ENCODE measurements at places on chromosomes 5 and 9.

DNA sequence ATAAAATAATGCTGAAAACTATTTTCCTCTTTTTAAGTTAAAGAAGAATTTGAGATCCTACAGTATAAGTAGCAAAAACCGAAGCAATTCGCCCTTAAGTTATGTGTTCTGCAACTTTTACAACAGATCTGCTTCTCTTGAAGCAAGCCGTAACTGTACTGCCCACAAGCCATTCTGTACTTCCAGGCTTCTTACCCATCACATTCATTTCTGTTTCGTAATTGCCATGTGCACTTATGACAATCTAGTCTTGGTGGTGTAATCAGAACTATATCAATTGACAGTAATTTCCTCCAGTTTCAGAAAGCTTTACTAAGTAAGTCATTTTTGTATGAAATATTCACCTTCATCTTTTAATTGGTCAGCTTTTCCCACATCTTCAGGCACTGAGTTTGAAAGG is 13.8 kb downstream of the SGTB start:
- no peak for DNase-seq

- DNase-seq, result no peak
These were observed 40.0 kb downstream of the AUH start for GRCh38 chr9:91321691-91322090.

- no peak for DNase-seq
These were observed 664 bp upstream of the RAB3C start for GRCh38 chr5:58582019-58582802.

GRCh38 chr9:136754059-136754572 is 3.9 kb downstream of the LCN8 start:
- no peak for DNase-seq

DNA sequence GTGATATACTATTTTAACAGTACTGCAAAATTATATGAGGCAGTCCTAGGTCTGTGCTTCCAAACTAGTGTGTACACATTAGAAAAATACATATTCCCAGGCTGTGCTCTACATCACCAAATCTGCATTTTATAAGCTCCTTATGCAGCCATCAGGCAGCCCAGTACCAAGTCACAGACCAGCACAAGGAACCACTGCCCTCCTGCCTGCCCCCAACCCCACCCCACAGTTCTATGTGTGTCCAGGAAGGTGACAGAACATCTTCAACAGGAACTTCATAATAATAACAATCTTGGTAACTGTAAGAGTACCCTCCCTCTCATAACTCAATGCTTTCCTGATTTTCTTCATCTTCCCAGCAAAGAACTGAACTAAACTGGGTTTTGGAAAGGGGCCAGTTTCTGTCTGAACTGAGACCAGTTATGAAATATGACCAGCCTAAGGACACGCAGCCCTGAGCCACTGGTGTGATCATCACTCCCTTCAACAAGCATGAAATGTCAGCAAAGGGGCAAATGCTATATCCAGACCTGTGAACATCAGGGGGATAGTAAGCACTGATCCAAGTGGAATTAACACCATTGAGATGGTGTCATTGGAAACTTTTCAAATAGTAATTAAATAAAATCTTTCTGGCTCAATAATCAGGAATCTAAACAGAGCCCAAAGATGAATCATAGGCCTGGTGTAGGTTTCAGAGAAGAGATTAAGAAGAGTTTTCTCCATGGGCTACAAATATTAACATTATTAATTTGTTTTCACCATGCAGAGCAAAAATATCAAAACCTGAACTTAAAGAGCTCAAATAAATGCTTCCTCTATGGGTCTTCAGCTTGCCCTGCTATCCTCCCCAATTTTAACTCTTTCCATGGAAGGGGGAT is 82.1 kb downstream of the DPYSL3 start:
- DNase-seq, result no peak

- no peak for DNase-seq
These were observed 59.1 kb upstream of the IER5L start for GRCh38 chr9:129237164-129237611.

DNA sequence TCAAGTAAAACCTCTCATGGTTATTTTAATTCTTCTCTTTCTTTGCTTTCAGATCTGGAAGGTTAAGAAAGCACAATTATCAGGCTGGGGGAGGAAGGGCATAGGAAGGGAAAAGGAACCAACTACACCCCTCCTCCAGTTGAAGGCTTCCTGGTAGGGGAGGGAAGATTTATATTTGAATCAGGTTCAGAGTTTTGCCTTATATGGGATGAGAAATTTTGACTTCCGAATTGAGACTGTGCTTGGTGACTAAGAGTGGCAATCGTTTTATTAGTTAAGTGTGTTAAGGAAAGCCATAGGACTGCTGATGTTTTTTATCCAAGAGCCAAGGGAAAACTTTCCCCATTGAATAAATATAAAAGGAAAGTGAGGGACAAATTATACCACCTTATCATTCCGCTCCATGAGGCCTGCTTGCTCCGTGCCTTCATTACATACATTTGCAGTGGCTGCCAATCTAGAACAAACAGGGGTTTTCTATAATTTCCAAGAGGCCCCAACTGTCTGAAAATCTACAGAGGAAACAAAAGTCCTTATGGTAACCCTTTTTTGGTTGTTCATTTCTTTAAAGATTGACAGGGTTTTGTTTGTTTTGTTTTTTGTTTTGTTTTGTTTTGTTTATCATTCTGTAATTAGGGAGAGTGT is 115.7 kb upstream of the EPB41L4A start:
- DNase-seq, result no peak

DNA sequence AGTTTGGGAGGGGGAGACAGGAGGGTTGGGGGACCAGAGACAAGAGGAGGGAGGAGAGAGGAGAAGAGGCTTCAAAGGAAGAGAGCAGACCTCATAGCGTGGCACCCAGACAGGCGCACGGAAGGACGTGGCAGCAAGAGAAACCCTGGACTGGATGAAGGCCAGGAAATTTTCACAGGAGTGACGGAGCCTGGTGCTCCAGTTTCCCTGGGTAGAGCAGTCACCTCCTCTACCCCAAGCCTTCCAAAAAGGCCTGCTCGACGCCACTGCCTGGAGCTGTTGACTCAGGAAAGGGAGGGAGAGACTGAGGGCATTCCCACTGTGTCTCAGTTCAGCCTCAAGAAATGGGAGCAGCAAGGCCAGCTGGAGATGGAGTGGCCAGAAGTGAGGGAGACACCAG is 19.3 kb downstream of the AK8 start:
- DNase-seq, result no peak

GRCh38 chr9:75228893-75229292 is 140.6 kb downstream of the OSTF1 start:
- no peak for DNase-seq

DNA sequence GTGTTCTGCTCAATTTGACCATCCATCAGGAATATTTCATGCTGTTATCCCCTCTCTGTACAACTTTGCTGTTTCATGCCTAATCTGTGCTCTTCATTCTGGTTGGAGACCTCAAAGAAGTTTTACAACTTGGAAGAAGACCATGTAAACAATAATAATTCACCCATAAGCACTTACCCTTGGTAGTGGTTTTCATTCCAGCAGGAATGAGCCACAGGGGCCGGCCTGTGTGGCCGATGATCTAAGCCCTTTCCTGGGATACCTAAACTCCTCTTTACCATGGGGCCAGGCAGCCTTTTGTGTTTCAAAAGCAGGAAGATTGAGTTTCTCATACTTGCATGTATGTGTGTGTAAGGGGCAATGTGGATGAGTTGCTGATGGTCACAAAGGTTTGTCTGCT is 165.0 kb downstream of the FGF1 start:
- no peak for DNase-seq

GRCh38 chr5:15757103-15757502 is 257.1 kb downstream of the FBXL7 start:
- no peak for DNase-seq

- DNase-seq, result no peak
These were observed 45.7 kb upstream of the PTGS1 start for GRCh38 chr9:122325124-122325523.

DNA sequence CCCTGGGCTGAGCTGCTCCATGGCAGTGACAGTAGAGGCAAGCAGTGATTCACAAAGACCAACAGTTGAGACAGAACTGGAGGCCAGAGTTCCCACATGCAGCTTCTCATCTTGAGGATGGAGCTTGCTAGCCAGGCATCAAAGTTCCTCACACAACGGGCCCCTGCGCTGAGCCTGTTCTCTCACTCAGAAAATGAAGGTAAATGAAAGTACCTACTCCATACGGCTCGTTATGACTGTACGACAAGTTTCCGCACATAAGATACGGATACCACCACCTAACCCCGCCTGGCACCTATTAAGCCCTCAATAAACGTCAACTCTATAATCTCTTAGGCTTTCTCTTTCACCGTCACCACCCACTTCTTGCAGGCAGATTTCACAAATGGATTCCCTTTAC is 12.9 kb downstream of the NOL6 start:
- DNase-seq, result no peak

GRCh38 chr5:166031926-166032325 is 2259.5 kb upstream of the WWC1 start:
- no peak for DNase-seq

GRCh38 chr9:32722704-32723103 is 60.6 kb upstream of the TMEM215 start:
- no peak for DNase-seq

DNA sequence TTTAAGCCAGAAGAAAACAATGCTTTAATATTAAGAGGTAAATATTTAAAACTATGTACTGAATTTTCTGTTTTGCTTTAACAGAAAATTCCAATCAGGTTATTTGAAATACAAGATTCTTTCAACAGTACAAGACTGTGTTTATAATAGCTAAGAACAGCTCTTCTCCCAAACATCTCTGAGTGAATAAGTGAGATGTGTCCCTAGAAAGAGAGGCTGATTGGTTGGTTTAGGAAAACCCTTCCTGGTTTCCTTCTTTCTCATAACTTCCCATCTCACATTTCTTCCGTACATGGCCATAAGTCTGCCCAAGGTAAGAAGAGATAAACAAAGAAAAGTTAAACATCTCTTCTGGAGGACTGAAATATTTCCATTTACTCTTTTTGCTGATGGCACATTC is 145.9 kb downstream of the FANCC start:
- DNase-seq, result no peak

DNA sequence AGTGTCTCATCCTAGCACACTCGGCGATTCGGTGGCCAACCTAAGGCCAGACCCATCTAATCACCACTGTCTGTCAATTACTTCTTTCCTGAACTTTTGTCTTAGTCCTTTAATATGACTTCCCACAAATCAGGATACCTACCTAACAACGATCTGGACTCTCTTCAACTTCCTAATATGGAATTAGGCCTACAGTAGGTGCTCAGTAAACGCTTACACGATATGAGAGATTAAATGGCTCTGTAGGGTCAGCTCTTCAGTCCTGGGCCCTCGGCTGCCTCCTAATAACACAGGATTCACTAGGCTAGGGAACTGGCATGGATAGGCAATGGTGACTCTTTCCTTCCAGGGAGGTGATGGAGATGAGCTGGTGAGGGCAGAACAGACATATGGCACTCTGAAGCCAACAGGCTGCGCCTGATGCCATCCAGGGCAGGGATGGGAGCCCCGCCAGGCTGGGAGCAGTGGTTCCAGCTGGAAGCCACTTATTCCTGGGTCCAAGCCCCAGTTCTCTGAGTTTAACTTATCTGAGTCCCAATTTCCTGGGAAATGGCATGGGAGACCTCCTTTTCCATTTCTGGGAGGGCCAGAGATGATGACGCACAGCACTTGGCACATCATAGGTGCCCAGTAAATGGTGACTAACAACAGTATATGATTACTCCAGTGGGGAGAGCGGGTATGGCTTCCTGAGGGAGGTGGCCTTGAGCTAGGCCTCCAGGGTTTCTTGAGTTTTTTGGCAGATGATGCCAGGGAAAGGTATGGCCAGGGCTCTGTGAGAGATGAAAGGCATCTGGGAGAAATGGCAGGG is 7.3 kb downstream of the PDGFRB start:
- DNase-seq, result no peak

GRCh38 chr9:96344458-96345180 is 38.9 kb downstream of the SLC35D2 start:
- DNase-seq, result no peak

DNA sequence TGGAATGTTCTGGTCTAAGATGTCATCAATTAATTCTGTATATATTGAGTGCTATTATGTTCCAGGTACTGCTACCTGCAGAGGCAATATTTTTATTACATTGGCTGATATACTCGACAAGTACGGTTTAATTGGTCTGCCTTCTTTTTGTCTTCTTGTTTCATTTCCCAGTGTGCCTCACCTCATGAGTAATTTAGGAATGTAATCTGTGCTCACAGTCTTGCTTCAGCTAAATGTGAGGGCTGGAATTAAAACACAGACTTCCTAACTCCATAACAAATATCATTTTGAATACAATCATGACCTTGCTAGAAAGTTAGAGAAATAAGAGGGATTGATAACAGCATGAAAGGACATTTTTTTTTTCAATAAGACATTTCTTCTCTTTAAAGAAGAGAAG is 20.1 kb upstream of the SPINK5 start:
- no peak for DNase-seq

DNA sequence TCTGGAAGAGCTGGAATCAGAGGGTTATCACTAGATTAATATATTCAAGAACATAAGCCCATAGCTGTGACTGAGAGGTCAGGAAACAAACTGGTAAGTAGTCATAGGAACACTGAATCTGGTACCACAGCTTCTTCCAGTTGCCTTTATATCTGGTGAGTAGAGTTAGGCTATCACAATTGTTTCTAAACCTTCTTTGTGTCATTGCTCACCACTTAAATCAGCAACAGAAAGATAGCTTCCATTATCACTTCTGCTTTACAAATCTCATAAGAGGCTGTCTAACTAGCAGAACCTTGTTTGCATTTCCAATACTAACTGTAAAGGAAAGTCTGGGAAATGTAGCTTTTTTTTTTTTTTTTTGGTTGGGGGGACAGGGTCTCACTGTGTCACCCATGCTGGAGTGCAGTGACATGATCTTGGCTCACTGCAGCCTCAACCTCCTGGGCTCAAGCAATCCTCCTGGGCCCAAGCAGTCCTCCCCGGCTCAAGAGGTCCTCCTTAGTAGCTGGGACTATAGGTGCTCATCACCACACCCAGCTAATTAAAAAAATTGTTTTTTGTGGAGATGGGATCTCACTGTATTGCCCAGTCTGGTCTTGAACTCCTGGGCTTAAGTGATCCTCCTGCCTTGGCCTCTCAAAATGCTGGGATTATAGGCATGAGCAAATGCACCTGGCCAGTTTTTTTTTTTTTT is 22.0 kb downstream of the CDC42SE2 start:
- no peak for DNase-seq

DNA sequence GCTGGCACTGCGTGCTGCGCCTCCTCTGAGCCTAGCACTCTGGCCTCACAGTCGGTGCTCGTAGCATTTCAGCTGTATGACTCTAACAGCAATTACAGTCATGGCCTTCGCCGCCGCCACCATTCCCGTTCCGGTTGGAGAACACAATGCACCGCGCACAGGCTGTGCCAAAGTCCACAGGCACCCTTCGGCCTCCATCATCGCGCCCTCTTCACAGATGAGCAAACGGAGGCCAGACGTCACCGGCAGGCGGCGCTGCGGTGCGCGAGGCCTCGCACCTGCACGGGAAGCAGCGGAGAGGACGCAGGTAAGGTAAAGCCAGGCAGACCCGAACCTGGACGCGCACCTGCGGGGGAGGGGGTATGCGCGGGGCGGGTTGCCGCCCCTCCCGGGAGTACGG is 128.9 kb downstream of the BARX1 start:
- no peak for DNase-seq

Measured in stimulated activated CD4-positive, alpha-beta T cell treated with anti-CD3 and anti-CD28 coated beads, Interleukin-15, amount 100 ng/mL, for 1 hour (primary cell).